NCI-H1417 (cell line): ENCODE measurements at places on chromosomes 13 and 19.
A peak's percentile ranks its signal among the peaks of the same experiment; 100 is the strongest.

GRCh38 chr13:50318887-50319286 lies 303.6 kb downstream of the KCNRG start:
- peak; percentile 3 for DNase-seq

DNA sequence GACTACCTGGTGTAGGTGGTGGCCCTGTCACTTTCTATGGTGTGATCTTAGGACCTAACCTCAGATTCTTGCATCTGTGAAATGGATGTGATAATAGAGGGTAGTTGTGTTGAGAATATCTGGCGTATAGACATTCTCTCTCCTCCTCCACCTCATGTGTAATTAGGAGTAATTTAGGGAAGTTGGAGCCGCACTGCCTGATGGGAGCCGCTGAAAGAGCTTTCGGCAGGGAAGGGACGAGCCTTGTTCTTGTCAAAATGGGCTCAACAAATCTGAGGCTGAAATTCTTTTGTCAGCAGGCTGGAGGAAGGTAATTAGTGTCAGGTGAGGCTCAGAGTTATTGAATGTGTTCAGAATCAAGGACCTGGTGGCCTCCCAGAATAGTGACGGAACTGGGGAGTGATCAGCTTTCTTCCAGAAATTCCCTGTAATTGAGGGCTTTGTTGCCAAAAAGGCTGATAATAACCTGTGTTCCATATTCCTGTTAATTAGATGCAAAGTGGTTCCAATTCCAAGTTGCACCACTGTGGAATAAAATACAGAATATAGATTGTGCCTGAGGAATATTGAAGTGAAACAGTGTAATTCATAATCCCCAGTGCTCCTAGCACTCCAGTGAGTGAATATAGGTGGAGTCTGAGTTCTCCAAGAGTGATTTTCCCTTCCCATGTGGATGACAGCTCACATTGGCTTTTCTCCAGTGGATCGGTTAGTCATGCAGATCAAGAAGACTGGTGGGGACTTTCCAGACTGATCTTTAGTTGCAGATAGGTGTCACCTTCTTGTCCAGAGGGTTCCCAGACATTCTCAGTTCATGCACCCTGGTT lies 47.5 kb downstream of the SPATA13 start:
- peak; percentile 36 for DNase-seq

- DNase-seq, result no peak
Measured at GRCh38 chr19:16153582-16154336, 10.3 kb downstream of the HSH2D start.

GRCh38 chr19:58038688-58039204 lies 4.9 kb downstream of the ZSCAN1 start:
- DNase-seq, result peak; percentile 0

DNA sequence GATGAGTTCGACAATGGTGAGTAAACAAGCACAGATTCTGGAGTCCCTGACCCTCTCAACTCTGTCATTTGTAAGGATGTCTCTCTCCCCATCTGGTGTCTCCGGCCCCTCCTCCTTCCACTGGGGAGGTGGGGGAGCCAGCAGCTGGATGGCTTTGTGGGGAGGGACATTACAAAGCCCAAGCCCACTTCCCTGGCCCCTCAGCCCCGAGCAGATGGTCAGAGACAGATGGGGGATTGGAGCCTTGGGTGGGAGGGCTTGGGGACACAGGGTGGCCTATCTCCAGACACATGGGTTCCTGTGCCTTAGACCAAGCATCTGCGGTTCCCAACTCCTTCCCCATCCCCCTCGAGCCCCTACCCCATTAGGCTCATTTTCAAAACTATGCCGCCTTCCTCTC lies 2.5 kb downstream of the TIMM50 start:
- DNase-seq, result no peak

DNA sequence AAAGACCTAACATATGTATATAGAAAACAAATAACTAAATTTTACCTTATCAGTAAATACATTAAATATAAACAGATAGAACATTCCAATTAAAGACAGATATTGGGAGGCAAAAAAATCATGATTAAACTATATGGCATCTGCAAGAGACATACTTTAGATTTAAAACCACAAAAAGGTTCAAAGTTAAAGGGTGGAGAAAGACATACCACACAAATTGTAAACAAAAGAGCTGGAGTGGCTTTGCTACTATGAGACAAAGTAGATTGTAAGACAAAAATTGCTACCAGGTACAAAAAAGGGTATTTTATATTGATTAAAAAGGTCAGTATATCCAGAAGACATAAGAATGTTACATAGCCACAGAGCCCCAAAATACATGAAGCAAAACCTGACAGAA lies 200.2 kb downstream of the KCNRG start:
- no peak for DNase-seq

- DNase-seq, result no peak
Measured at GRCh38 chr13:67554746-67555452, 324.8 kb upstream of the PCDH9 start.

GRCh38 chr19:46426035-46426505 lies 2.7 kb downstream of the PNMA8C start:
- no peak for DNase-seq

- no peak for DNase-seq
Measured at GRCh38 chr19:12095111-12095790, 30.7 kb downstream of the ZNF844 start.

DNA sequence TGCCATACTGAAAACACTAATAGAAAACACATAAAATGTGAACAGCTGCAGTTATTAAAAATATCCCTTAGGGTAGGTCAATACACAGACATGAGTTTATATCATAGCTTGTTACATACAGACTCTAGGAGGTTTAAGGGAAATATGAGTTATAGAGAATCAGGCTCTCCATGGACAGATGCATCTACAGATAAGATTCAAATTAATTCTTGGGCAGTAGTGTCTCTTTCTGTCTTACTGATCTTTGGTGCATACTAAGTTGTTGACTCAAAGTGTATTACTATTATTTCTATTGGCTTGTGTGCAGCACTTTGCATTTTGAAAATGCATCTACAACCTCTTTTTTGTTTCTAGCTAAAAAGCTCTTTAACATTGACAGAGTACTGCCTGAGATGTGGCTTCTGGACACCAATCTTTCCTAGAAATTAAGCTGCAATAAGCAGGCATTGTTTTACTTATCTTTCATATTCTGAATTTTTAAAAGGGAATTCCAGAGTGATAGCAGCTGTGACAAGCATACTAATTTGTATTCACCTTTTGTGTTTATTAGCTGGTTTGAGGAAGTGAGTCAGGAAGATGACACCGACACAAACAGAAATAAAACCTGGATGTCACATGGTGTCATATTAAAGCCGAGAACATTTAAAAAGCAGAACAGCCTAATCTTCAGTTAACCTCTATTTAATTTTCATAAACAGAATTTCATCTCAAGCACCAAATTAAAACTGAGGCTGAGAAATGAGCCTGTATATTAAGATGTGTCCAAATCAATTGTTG lies 399.0 kb downstream of the PCDH9 start:
- peak; percentile 49 for DNase-seq

DNA sequence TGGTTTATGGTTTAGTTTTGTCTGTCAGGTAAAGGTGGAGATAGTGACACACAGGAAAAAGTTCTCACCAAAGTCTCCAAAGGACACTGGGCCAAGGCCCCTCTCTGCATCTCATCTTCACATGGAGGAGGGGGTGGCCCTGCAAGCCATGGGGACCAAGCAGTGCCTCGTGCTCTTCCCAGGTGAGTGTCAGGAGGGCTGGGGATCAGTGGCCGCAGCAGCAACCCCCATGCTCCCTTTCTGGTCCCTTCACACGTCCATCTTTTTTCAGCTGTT lies 88.0 kb downstream of the RGCC start:
- DNase-seq, result no peak
